ENCODE measurements at places on chromosomes 1 and 21.
A peak's percentile ranks its signal among the peaks of the same experiment; 100 is the strongest.

- no peak for DNase-seq
Measured at GRCh38 chr1:170044187-170044586, 30.3 kb downstream of the KIFAP3 start.

DNA sequence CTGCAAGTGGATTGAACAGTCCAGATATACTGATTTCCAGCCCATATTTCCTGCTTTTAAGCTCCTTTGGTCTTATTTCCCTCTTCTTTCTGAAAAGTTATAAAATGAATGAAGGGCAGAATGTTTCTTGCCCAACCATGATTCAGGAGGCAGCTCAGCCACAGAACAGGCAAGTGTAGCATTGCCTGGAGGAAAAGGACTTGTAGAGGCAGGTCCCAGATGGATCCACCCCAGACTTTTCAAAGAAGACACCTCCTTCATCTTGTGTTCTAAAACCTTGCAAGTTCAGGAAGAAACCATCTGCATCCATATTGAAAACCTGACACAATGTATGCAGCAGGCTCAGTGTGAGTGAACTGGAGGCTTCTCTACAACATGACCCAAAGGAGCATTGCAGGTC is at the start of gene CLCA2:
Gene CLCA2 (plus strand): TSS at position 299 of the 400 bp plus-strand sequence. CDS start 77 bp downstream, at position 376.
- DNase-seq = no peak

DNA sequence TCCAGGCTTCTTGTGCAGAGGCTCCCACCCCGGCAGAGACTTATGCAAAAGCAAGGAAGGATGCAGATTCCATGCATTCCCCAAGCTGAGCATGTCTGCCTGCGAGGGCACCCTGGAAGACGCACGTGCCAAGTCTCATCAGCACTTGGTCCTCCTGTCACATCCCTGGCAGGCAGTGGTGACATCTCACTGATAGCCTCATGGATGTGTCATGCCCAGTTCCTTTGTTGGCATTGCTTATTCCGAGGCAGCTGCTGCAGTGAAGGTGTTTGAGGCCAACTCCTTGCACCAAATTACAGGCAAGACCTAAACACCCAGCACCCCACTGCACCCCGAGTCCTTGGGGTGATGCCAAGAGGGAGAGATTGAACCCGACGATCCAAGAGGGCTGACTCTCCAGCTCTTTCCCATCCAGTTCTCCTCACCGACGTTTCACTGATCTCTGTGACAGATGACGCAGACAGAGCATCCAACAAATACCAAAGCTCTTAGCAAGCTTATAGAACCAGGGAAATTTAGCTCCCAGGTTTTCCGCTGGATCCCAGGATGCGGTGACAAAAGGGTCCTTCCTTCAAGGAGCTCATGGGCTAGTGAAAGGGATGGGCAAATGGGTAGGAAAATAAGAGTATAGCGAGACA is 611.1 kb downstream of the AJAP1 start:
- no peak for DNase-seq

GRCh38 chr1:17369466-17369865 is 2.5 kb upstream of the PADI6 start:
- no peak for DNase-seq

- no peak for DNase-seq
Measured at GRCh38 chr1:192633533-192634253, 2.3 kb upstream of the RGS13 start.

DNA sequence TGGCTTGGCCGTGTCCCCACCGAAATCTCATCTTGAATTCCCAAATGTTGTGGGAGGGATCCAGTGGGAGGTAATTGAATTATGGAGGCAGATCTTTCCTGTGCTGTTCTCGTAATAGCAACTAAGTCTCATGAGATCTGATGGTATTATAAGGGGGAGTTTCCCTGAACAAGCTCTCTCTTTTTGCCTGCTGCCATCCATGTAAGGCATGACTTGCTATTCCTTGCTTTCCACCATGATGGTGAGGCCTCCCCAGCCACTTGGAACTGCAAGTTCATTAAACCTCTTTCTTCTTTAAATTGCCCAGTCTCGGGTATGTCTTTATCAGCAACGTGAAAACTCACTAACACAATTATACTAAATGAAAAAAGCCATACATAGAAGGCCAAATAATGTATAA is 101.3 kb upstream of the LYPLAL1 start:
- no peak for DNase-seq

DNA sequence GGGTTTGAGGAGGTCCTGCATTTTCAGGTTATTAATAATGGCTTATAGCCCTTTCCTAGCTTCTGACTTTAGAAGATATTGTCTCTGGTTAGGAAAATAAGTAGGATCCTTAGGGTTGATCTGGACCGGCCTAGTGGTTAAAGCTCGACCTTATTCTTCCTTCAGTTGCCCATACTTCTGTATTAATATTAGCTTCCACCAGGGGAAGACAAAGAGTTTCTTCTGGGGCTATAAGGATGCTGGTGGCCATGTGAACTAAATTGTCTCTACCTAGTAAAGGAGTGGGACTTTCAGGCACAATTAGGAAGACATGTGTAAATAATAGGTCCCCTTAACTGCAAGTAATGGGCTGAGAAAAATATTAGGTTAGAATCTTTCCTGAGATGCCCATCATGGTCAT is 20.6 kb upstream of the FCGR2A start:
- DNase-seq = no peak

GRCh38 chr1:170204121-170204520 is 58.4 kb downstream of the NTMT2 start:
- DNase-seq = no peak

DNA sequence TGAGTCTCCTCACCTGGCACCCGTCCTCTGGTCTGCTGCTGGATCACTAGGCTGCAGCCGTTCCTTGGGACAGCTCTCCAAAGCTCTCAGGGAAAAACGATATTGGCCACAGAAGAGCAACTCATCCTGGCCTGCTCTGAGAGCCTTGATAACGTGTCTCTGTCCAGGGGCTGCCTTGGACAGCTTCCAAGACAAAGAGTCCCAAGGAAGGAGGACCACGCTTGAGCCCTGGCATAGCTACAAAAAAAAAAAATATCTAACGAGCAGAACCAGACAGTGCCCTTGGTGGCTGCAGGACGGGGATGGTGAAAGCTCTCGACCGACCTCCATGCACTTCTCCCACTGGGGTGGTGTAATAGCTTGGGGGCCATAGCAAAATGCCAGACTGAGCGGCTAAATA is 589.6 kb downstream of the NPHP4 start:
- no peak for DNase-seq

- DNase-seq = no peak
Measured at GRCh38 chr21:45592208-45592619, 50.0 kb upstream of the SLC19A1 start.

- peak; percentile 69 for DNase-seq
Measured at GRCh38 chr1:6634371-6635052, 9.8 kb downstream of the THAP3 start.

DNA sequence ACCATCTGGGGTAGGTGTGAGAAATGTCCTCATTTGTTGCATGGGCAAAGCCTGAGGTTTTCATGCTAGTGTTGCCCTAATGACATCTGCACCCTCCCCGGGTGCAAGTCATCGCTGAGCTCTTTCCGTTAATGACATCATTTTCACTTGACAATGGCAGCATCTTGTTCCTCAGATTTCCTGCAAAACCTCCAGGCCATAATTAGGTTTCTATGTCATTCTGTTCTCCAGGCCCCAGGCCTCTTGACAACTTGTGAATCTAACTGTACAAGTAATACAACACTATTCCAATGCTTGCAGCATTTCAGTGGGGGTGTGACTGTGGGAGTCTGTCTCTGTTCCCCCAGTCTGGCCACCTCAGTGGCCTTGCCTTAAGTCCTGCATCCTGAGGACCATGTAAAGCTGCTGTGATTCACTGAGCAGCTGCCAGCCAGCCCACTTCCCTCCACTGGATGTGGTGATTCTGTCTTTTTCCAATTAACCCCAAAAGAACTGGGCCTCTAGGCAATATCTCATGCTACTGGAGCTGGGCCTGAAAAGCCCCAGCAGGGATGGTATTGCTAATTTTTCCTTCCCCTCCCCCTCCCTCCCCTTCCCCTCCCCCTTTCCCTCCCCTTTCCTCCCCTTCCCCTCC is 22.8 kb downstream of the RAB7B start:
- no peak for DNase-seq

DNA sequence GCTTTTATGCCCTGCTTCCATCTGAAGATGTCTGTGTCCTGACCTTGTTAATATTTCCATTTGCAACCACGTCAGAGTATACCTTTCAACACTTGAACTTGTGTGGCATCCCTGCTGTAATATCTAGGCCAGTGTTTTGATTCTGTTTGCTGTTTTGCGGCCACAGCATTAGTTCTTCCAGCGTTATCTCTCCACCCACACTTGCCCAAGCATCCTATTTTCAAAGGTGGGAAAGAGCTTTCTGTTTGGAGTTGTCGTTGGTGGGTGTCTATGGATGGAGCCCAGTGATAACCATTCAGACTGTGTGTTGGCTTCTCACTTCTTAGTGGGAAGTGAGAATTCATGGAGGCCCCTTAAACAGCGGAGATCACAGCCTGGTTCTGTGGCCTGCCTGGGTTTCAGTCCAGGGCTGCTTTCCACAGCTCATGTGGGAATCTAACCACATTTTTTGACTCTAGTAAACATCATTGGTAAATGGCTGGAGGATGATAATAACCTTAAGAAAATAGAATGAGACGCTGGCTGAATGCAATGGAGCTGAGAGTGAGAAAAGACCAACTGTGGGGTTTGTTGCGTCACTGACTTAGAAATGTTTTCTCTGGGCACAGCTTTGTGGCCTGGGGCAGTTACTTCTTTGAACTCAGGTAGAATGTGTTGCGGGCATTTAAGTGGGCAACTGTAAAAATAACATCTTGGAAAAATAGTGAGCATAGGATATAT is 7.6 kb downstream of the TENT5C start:
- DNase-seq = no peak

- DNase-seq = no peak
Measured at GRCh38 chr1:226535666-226536065, 12.9 kb upstream of the STUM start.

DNA sequence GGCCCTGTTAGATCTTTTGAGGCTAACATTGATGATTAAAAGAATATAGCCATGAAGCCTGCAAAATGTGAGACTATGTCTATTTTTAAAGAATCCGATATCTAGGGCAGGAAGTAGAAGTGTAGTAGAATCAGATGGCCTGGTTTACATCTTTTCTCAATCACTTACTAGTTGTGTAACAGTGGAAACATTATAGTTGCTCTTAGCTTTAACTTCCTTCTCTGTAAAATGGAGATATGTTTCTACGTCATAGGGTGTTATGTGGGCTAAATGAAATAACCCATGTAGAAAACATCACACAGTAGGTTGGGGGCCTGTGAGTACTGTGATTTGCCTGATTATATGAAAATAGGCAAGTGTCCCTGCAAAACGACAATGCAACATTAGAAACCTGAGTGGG is 4.4 kb upstream of the IGFN1 start:
- DNase-seq = no peak

GRCh38 chr1:41533731-41534080 is 49.2 kb upstream of the EDN2 start:
- no peak for DNase-seq

GRCh38 chr1:45356186-45356585 is 15.9 kb upstream of the MUTYH start:
- DNase-seq = no peak

DNA sequence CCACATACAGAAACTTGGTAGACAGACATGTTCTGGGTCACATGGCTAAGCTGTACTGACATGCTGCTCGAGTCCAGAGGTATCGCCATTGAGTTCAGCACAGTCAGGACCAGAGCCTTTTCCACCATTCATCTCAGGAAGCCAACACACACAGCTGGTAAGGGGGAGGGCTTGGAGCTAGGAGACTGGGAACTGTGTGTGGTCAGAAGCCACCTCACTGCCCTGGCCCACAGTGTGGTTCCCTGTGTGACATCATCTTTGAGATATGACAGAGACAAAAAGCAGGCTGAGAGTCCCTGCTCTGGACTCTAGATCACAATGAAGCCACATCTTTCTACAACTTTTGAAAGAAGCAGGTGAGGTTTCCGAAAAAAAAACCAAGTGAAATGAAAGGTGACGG is 107.2 kb downstream of the SIM2 start:
- DNase-seq = no peak

- no peak for DNase-seq
Measured at GRCh38 chr1:197671140-197671539, 104.1 kb downstream of the DENND1B start.

GRCh38 chr21:45607021-45607908 is 36.3 kb upstream of the PCBP3 start:
- peak; percentile 7 for DNase-seq

- no peak for DNase-seq
Measured at GRCh38 chr1:89812992-89813391, 7.8 kb upstream of the LRRC8D start.

DNA sequence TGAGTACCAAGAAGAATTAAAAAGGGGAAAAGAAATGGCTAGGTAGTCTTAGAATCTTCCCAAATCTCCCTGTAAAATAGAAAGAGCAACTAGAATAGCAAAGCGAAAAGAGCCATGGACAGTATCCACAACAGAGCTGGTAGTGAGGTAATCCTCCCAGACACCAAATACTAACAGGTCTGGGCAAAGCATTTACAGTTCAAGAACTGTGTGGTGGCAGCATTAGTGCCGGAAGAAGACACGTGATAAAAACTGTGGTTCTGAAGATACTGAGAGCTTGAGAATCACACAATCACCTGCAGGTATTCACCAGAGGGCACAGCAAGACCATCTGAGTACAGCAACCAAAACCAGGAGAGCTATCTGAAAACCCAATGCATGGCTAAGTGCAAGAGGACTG is 31.8 kb upstream of the OLIG2 start:
- DNase-seq = no peak

GRCh38 chr1:220791285-220791684 is 4.6 kb downstream of the MTARC1 start:
- no peak for DNase-seq

- peak; percentile 38 for DNase-seq
Measured at GRCh38 chr1:109751531-109752260, 10.9 kb upstream of the GSTM3 start.

DNA sequence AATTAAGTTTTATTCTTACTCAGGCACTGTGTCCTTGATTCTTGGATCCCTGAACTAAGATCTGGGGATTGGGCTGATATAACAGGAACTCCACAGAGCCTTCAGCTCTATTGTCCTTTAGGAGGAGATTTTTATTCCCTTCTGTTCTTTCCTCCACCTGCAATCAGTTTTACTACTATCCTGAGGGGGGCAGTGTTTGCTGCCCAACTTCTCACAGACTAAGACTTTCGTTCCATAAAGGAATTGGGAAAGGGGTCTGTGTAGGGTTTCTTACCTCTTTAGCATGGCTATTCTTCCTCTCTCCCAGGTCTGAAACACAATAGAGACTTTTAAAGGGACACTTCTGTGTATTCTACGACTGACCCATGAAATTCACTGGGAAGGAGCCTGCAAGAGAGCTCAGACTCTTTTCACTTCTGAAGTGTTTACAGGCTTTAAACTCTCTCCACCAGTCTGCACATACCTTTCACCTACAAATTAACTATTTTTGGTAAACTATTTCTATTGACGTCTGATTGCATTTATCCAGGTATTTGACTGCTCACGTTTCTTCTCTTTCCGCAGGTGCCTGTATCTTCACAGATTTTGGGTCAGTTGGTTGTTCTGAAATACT is 103.3 kb upstream of the DEPDC1 start:
- no peak for DNase-seq

GRCh38 chr1:49817681-49818080 is 206.1 kb downstream of the AGBL4 start:
- no peak for DNase-seq

GRCh38 chr1:55538428-55538827 is 323.3 kb upstream of the USP24 start:
- no peak for DNase-seq

All from ureter (tissue), 1 donor.